HFF-Myc (cell line): ENCODE measurements at places on chromosomes 11 and 22.

GRCh38 chr11:86706338-86707131 lies 34.1 kb upstream of the ME3 start:
- no peak for DNase-seq

GRCh38 chr11:58786693-58787092 lies 55.0 kb upstream of the GLYAT start:
- no peak for DNase-seq

DNA sequence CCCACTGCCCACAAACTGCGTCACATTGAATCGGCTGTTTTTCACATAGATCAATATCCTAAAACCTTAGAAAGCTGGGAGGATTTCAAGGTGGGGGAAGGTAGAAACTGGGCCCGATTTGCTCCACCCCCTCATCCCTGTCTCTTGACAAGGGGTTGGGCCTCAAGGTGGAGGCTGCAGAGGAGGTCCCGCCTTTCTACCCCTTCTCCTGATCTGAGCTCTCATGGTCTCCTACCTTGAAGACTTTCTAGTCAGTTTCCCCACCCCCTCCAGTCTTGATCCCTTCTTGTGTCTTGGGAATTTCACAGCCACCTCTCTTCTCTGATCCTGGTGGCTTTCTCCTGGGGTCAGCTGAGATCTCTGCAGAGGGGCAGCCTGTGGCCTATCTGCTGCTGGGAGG lies 4.5 kb upstream of the STARD10 start:
- DNase-seq: no peak

DNA sequence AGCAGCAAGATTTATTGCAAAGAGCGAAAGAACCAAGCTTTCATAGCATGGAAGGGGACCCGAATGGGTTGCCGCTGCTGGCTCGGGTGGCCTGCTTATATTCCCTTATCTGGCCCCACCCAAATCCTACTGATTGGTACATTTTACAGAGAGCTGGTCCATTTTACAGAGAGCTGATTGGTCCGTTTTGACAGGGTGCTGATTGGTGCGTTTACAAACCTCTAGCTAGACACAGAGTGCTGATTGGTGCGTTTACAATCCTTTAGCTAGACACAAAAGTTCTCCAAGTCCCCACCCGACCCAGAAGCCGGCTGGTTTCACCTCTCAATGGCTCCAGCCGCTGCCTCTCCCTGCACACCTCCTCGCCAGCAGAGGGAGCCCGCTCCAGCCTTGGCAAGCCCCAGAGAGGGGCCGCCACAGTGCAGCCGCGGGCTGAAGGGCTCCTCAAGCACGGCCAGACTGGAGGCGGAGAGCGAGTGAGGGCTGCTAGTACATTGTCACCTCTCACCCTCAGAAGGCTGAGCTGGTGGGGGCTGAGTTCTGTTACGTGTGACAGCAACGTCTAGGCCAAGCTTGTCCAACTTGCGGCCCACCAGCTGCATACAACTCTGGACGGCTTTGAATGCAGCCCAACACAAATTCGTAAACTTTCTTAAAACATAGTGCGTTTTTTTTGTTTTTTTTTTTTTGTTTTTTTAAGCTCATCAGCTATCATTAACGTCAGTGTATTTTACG lies 8.7 kb downstream of the PTH start:
- no peak for DNase-seq

- DNase-seq: no peak
Observed at GRCh38 chr11:3197044-3197695, 21.4 kb downstream of the MRGPRG start.

GRCh38 chr11:95145430-95146060 lies 55.9 kb downstream of the ENDOD1 start:
- DNase-seq: no peak

DNA sequence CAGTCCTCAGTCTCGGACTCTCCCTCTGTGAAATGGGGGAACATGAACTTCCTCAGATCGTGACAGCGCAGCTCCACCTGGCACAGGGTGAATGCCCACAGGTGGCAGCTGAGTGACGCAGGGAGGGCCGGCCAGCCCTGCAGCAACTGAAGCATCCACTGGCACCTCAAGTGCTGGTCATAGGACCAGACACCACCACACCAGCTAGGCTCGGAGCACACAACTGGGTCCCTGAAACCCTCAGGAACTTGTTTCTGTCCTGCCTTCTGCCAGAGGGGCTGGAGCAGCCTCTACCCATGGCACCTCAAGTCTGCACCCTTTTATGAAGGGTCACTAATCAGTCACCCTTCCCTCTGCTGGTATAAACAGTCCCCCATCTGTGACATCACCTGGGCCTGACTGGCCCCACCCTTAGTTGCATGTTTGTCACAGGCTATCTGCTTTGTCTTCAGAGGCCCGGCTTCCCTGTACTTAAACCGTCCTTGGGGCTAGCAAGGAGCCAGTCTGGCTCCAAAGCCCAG lies 7.4 kb upstream of the CDC42BPG start:
- DNase-seq: no peak

- DNase-seq: no peak
Observed at GRCh38 chr22:49451070-49451840, 376.4 kb downstream of the BRD1 start.

GRCh38 chr22:43230571-43230970 lies 43.6 kb upstream of the TTLL12 start:
- DNase-seq: no peak

GRCh38 chr11:38095268-38095667 lies 1497.2 kb upstream of the RAG2 start:
- no peak for DNase-seq

DNA sequence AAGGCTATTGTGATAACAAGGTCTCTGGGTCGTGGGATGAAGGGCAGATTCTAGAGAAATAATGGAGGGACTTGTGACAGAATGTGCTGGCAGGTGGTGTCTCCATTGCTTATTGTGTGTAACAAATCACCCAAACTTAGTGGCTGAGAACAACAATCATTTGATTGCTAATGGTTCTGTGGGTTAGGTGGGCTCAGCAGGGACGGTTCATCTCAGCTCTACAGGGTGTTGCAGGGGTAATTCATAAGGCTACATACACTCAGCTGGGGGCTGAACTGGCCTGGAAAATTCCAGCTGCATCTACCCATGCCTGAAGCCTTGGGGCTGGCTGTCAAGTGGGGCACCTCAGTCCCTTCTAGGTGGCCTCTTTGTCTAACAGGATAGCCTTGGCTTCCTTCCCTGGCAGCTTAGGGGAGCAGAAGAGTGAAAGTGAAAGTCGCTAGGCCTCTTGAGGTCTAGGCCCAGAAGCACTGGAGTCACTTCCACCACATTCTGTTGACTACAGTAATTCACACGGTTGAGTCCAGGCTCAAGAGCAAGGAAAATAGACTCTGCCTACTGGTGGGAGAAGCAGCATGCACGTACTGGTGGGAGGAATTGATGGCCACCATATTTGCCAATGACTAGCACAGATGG lies 308.9 kb downstream of the MN1 start:
- DNase-seq: no peak

GRCh38 chr11:32176223-32176934 lies 85.5 kb downstream of the RCN1 start:
- peak; percentile 46 for DNase-seq

- DNase-seq: peak; percentile 7
Observed at GRCh38 chr11:59097113-59097708, 9.8 kb upstream of the FAM111B start.

GRCh38 chr22:40678493-40679248 lies 613 bp upstream of the MCHR1 start:
- no peak for DNase-seq

DNA sequence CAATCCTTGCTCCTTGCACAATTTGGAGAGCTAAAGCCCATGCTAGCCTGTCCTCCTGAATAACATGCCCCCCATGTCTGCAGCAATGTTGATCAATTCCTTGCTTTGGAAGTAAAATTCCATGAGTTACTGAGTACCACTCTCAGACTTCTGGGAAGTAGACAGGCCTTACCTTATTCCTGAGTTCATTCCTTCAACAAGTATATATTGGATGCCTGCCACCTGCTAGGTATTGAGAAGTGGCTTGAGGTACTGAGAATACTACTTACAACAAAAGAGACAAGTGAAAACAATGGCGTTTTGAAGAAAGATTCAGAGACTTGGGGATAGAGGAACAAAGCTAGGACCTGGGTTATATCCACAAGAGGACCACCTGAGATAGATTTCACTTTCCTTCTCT lies 12.4 kb downstream of the PATE2 start:
- no peak for DNase-seq

GRCh38 chr11:125918140-125918840 lies 14.0 kb downstream of the DDX25 start:
- DNase-seq: peak; percentile 82

GRCh38 chr11:64241241-64241490 lies 271 bp downstream of the FKBP2 start:
- no peak for DNase-seq

GRCh38 chr22:48050836-48051235 lies 1288.4 kb downstream of the TBC1D22A start:
- DNase-seq: no peak

GRCh38 chr11:113484223-113484622 lies 9.0 kb upstream of the DRD2 start:
- no peak for DNase-seq

DNA sequence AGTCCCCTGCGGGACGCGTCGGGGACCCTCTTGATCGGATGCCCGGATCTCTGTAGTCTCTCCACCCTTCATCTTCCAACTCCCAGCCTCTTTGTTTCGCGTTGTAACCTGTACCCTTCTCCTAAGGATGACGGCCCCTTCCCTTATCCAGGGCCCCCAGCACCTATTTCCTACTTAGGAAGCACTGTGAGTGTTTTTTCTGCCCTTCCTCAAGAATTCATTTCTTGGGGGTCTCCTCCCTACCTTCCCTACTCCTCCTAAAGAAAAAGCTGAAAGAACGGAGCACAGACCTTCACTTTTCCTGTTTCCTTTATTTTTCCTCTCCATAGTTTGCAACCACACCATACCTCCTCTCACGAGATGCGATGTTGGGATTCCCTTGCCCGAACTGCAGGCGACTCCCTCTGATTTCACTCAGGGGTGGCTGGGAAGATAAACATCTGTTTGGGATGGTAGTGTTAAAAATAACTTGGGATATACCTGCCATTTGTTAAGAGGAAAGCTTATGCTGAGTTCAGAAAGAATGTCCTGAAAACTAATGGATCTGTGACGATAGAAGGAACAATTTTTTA lies 593 bp downstream of the FAM118B start:
- DNase-seq: no peak

GRCh38 chr22:46514592-46515207 lies 22.7 kb downstream of the CELSR1 start:
- no peak for DNase-seq

DNA sequence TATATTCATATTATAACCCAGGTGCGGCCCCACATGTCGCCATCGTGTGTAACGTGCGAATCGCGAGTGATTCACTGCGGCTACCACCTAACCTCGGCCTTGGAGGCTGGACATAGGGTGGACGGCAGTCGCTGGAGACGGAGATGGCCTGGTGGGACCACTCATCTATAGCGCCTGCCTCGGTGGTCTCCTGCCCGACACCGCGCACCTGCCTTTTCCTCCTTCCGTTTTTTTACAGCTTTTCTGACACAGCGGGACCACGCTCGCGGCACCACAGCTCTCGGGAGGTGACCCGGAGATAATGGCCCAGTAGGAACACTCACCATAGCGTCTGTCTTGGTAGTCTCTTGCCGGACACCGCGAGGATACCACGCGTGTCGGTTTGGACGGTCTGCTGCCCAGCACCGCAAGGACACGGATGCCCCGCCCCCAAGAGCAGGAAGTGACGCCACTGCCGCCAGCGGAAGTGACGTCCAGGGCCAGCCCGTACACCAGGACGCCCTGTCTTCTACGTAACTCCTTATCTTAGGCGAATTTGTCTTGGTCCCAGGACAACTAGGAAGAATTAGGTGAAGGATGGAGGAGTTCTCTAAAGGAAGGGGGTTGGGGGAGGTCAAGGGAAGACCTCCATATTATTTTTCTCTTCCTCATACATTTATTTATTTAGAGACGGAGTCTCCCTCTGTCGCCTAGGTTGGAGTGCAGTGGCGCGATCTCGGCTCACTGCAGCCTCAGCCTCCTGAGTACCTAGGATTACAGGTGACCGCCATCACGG lies 6.4 kb downstream of the SNU13 start:
- no peak for DNase-seq

- DNase-seq: no peak
Observed at GRCh38 chr11:2534134-2534956, 89.5 kb downstream of the KCNQ1 start.

GRCh38 chr11:57800444-57801182 lies 39.0 kb downstream of the CTNND1 start:
- DNase-seq: peak; percentile 62

DNA sequence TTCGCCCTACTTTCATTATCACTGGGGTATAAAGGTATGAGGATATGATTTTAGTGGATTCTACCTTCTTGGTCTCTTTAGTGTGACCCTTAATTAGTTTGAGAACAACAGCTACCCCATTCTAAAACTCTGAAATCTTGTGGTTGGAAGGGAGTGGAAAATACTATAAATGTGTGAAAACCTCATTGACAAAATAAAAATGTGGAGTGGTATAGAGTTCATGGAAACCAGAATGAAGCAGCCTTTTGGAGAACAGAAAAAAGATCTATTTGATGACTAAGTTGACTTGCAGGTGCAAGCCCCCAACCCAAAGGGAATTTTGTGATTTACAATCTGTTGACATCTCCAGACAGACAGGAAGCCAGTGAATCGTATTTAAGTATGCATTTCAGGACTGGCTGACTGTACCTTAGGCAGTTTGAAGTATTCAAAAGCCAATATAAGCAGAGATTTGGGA lies 75.8 kb downstream of the GAS2 start:
- no peak for DNase-seq

DNA sequence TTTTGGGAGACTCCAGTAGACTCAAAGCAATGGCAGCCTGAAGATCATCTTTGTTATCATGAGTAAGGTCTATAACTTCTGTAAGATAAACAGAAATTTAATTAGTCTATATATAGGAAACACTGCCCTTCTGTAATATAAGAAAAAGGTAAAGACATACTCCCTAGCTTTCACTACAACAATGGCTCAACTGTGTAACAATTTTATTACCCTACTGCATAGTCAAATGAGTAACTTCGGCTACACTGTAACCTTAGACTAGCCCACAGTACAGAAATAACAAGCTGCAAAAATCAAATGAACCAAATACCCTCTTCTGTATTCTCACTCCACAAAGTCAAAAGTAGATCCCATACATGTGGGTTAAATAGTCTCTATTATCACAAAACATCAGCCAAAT lies 33.7 kb downstream of the USP28 start:
- no peak for DNase-seq

DNA sequence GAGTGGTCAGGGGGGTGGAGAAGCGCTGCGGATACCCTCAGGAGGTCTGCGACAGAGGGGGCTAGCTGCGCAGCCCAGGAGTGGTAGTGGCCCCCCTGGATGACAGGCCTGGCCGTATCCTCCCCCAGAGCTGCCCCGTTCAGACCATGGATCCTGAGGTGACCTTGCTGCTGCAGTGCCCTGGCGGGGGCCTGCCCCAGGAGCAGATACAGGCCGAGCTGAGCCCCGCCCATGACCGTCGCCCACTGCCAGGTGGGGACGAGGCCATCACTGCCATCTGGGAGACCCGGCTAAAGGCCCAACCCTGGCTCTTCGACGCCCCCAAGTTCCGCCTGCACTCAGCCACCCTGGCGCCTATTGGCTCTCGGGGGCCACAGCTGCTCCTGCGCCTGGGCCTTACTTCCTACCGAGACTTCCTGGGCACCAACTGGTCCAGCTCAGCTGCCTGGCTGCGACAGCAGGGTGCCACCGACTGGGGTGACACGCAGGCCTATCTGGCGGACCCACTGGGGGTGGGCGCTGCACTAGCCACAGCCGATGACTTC lies 505 bp downstream of the NUDT22 start:
- no peak for DNase-seq
